ENCODE measurements at places on chromosomes 16 and 17.

DNA sequence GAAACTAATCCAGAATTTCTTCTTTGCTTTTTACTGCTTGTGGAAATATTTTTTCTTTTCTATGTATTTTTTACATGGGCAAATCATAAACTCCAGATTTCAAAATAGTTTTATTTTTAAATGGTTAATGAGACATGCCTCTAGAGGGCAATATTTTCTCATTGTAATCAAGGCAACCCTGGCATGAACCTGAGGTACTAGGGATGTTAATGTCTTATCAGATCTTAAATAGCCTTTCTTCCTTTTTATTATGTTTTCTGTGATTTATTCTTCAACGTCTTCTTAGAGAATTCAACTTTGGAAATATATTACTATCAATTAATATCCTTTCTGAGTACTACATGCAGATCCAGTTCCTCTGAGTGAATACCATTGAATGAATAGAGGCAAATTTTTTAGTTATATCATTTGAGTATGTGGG is 324.7 kb downstream of the BCAS3 start:
- DNase-seq, result peak; percentile 66

DNA sequence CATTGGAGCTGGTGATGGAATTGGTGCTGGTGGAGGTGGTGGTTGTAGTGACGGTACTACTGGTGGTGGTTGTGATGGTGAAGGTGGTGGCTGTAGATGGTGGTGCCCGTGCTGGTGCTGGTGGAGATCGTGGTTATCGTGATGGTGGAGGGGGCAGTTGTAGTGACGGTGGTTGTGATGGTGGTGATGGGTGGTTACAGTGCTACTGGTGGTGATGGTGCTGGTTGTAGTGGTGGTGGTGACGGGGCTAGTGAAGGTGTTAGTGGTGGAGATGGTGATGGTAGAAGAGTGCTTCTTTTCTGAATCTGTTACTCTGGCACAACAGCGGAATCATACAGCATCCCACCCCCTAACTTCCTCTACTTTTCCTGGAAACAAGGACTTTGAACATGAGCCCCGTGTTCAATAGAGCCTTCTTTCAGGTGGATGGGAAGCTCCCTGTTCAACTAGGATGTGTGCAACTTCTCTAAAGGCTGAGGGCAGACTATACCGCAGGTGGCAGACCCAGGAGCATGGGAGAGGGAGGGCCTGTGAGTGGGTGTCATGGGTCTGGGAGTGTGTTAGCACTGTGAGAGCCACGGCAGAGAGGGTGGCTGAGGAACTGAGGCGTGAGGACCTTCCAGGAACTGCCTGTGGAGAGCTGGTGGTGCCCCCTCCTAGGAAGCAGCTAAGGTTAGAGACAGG is 8.2 kb downstream of the TBX21 start:
- DNase-seq, result no peak

GRCh38 chr16:48999044-48999443 is 282.6 kb downstream of the CBLN1 start:
- DNase-seq, result no peak

GRCh38 chr16:11491524-11491923 is 95.2 kb downstream of the LITAF start:
- no peak for DNase-seq

GRCh38 chr16:10314811-10315210 is 71.0 kb upstream of the ATF7IP2 start:
- peak; percentile 7 for DNase-seq

DNA sequence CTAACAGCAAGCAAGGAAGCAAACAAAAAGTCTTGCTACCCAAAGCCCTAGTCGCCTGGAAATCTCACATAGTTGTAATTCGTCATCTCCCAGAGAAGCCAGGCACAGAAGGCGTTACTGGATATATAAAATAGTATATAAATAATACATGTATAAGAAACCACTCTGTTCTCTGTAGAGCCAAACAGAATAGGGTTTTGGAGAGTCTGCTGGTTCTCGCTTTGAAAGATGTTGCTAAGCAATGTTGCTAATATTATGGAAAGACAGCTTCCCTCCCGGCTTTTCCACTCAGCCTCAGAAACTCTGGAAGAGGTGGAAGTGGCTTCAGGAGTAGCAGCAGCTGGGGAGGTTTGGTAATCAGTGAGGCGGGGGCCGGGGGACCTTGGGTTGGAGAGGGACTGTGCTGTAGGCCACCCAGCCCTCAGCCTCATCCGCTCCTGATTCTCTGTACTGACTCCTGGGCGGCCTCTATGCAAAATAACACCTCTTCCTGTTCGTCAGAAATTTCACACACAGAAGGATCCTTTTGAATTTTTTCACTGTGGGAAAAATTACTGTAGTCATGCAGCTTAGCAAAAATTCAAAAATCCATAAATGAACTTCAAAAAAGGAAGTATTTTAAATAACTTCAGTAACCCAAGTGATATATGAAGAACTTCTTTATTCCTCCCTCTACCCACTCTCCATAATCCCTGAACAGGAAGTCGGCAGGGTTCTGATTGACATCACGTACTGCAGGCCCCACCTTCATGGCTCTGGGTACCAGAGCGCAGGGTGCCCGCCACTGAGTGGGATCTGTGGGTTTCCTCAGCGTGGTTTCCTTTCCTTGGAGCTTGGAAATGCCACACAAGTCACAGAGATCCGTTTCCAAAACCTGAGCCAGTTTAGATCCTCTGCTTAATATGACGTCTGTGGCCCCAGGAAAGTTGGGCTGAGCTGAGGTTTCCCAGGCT is 51.4 kb downstream of the RAP1GAP2 start:
- no peak for DNase-seq

DNA sequence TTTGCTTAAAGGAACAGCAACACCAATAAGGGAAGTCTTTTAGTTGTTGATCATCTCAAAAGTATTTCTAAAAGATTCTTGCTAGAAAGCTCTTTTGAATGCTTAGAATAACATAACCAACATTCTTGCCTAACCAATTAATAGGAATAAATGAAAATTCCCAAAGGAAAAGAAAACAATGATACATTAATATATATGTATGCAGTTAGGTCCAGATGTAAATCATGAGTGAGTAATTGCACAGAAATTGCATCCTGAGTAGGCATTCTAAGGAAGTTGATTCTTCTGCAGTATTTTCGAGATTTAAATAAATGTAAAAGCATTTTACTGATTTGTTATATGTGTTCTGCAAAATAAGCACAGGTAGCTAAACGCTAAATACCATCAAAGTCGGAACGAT is 22.1 kb downstream of the COX10 start:
- peak; percentile 29 for DNase-seq

DNA sequence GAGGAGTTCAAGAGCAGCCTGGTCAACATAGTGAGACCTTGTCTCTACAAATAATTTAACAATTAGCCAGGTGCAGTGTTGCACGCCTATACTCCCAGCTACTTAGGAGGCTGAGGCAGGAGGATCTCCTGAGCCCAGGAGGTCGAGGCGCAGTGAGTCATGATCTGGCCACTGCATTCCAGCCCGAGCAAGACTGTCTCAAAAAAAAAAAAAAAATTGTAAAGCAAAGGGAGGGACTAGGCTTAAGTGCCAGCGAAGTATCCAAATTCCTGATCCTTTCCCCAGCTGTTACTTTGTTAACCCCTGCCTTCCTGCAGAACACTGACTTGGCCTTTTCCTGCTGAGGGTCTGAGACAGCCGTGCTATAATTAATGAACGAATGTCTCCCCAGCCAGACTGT is 2.7 kb downstream of the GDPD3 start:
- DNase-seq, result no peak

DNA sequence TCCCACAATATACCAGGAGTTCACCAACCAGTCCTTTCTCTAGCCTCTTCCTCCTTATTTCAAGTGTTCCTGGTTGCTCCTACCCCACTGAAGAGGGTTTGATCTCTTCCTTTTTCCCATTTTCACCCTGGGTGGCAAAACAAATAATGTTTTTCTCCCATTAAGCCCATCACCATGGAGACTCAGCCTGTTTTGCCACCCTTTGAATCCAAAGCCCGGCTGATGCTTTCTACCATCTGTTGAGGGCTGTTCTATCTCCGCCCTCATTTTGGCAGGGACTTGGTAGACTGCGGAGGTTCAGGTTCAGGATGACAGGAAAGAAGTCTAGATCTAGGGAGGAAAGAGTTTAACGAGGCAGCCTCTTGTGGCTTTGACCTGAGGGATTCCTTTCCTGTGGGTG is 2.6 kb downstream of the DNAH2 start:
- DNase-seq, result no peak

DNA sequence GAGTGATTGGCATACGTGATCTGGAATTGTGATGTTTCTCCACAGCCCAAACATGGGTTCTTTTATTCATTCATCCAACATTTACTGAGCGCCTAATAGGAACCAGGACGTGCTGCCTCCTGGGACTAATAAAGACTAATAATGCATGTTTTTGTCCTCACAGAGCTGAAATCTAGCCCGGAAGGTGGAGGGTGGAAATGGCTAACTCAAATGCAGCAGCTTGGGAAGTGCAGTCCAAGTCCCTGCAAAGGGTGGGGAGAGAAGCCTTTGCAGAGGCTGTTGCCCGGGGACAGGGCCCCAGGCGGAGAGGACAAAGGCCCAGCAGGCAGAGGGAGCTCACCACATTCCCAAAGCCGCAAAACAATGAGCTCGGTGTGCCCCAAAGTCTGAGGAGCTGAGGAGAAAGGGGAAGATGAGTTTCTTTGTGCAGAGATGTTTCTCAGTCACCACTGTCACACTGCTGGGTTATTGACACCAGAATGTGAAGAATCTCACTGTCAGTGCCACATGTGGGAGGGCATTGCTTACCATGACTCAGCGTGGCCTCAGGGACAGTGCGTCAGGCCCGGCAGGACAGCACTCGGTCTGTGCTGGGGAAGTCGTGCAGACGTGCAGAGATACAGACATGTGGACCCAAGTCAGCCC is 118.2 kb upstream of the CHMP6 start:
- DNase-seq, result no peak

DNA sequence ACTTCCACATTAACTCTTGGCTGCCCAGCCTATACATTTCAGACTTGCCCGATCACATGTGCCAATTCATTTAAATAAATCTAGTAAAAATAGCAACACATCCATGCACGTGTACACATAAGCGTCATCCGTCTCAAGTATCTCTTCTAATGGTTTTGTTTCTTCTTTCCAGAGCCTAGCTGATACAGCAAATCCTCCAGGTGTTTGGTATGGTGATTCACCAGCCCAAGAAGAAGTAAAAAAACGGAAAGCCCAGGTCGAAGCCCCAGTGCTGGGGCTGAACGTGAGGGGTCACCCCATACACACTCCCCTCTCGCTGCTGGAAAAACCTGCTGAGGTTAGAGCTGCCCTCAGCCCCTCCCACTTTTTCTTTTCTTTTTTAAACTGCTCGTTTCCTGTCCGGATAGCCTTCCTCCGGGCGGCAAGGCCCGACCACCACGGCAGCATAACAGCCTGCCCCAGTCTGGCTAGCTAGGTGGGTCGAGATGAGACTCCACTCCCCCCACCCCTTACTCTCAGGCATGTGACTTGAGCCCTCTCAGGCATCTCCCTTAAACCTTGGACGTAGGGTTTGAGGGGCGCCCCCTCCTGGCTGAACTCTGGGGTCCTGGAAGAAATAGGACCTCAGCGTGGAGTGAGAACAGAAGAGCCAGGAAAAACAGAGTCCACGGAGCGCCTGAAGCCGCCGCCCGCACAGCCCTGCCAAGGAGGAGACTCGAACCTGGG is 13.9 kb upstream of the OR1F1 start:
- DNase-seq, result peak; percentile 39

DNA sequence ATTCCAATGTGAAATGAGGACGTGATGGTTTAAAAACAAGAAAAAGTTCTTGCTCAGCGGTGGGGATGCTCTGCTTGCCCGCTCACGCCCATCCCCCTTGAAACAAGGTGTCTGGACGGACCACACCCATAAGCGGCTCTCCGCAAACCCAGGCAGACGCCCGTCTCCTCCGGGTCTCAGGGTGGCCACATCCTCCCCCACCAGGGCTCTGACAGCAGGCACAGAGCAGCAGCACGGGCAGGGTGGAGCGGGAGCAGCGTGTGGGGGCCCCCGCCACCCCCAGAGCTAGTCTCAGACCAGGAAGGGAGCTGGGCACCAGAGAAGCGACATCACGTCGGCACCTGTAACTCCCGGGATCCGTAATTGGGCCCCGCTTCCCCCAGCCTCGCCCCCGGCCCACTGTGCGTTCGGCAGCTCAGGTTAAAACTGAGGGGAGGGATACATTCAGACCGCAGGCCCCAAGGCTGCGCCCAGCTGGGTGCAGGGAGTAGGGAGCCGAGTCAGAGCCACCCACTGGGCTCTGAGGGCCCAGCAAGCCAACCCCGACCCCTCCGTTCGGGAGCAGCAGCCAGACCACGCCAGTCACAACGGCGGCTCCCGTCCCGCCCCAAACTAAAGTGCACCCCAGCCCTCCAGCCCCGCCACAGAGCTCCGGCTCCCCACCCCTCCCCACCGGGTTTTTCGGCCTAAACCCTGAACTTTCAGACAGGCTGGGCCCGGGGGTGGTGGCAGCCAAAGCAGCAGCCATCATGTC is 22.0 kb downstream of the CLUH start:
- no peak for DNase-seq

- DNase-seq, result no peak
Observed at GRCh38 chr17:68697850-68698361, 96.7 kb upstream of the FAM20A start.

DNA sequence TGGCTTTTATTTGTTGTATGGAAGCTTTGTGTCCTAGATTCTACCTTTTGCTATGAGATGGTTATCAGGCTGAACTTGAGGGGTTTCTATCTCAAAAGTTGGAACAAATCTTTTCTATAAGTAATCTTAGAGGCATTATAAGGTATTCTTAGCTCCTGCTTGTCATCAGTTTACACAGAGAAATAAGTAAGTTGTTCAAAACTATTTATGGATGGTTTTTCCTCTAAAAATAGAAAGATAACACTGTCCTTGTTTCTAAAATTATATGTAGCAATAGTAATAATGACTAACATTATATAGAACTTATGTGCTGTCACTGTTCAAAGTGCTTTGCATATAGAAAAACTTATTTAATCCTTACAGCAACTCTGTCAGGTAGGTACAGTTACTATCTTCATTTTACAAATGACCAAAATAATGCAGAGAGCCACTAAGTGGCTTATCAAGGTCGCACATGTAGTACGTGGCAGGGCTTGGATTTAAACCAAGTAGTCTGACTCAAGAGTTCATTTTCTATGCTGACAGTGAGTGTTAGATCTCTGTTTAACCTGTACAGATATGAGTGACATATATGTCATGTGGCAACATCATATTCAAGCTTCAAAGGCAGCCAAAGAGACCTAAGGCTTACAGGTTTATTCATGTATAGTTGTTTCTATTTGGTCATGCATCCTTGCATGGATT is 59.0 kb downstream of the PHKB start:
- DNase-seq, result no peak
